Glutamatergic neuron (in vitro differentiated cells): ENCODE measurements at places on chromosomes 2 and 18. TPM values are rescaled to one million over a fixed set of nuclear protein-coding genes. Genes with fewer than 3 reads are reported as not detected.
A peak's percentile ranks its signal among the peaks of the same experiment; 100 is the strongest.

GRCh38 chr18:24086082-24086481, 52.8 kb upstream of the CABYR start:
- H3K36me3 ChIP-seq: no peaks in the 10 kb centered on the region
- no peaks in the 10 kb centered on the region for H3K27me3 ChIP-seq
- DNase-seq: no peak
- H3K4me3 ChIP-seq: no peak overlapping the region

DNA sequence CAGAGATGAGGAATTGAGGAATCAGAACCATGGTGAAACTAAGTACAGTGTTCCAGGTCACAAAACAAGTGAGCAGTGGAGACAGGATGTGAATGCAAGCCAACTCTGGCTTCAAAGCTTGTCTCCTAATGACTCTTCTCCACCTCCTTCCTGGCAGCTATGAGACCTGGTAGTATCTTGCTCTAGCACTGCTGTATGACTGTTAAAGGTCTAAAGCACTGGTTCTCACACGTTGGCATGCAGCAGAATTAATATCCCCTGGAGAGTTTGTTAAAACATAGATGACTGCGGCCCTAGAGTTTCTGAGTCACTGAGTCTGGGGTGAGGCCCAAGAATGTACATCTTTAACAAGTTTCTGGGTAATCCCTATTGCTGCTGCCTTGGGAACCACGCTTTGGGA, 63.3 kb downstream of the SUCLG1 start:
- DNase-seq: no peak
- H3K4me1 ChIP-seq: no peaks in the 10 kb centered on the region
- H3K4me3 ChIP-seq: no peak overlapping the region

GRCh38 chr18:985212-985661, 80.6 kb downstream of the ADCYAP1 start:
- H3K36me3 ChIP-seq: no peaks in the 10 kb centered on the region
- DNase-seq: peak; percentile 57
- peaks cover 5% of the 10 kb centered on the region for H3K27me3 ChIP-seq
- no peak overlapping the region for H3K27ac ChIP-seq
- H3K4me1 ChIP-seq: peaks cover 12% of the 10 kb centered on the region
- H3K4me3 ChIP-seq: no peak overlapping the region

DNA sequence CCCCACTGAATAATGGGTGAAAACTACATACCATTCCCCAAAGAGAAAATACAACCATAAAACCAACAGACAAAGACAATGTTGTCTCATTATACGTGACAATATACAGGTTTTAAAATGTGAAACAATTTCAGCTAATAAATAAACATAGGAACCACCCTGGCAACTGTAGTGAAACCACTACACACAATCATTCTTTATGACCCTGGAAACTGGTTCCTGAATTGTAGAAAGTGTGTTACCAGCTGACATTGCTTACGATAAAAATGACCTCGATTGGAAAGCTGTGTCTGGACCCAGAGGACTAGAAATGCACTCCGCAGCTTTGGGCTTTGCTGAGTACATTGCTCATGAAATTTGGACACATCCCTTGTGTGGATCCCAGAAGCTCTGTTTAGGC, 73.9 kb upstream of the LPIN2 start:
- H3K4me1 ChIP-seq: peaks cover 2% of the 10 kb centered on the region
- H3K27ac ChIP-seq: no peak overlapping the region
- H3K27me3 ChIP-seq: no peaks in the 10 kb centered on the region
- DNase-seq: no peak

GRCh38 chr18:25814841-25815458, 275.5 kb downstream of the SS18 start:
- peaks cover 25% of the 10 kb centered on the region for H3K4me1 ChIP-seq
- H3K4me3 ChIP-seq: peak overlapping the region; percentile 8
- DNase-seq: no peak
- no peaks in the 10 kb centered on the region for H3K36me3 ChIP-seq

The THUMPD2 gene
- 6.0 TPM for total RNA-seq

DNA sequence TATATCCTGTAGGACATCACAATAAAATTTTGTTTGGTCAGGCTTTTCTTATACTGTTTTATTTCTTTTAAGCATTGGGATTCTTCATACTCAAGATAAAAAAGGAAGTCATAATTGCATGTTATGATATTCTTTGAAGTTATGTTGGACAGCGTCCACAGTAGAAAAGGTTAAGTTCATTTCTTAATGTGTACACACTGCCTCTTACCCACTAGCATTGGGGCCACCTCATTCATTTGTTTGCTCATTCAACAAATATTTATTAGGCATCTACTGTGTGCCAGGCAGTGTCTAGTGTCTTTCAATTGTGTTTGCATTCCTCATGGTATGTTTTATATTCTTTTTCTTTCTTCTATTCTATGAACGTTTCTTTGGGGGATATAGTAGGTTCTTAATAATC, 70.2 kb downstream of the PTPRM start:
- H3K36me3 ChIP-seq: no peaks in the 10 kb centered on the region
- H3K4me3 ChIP-seq: no peak overlapping the region
- DNase-seq: no peak
- no peaks in the 10 kb centered on the region for H3K27me3 ChIP-seq
- no peaks in the 10 kb centered on the region for H3K4me1 ChIP-seq
- no peak overlapping the region for H3K27ac ChIP-seq

GRCh38 chr2:156470975-156471583, 34.9 kb downstream of the GPD2 start:
- no peaks in the 10 kb centered on the region for H3K36me3 ChIP-seq
- H3K4me1 ChIP-seq: peaks cover 10% of the 10 kb centered on the region
- DNase-seq: no peak
- H3K27ac ChIP-seq: no peak overlapping the region

DNA sequence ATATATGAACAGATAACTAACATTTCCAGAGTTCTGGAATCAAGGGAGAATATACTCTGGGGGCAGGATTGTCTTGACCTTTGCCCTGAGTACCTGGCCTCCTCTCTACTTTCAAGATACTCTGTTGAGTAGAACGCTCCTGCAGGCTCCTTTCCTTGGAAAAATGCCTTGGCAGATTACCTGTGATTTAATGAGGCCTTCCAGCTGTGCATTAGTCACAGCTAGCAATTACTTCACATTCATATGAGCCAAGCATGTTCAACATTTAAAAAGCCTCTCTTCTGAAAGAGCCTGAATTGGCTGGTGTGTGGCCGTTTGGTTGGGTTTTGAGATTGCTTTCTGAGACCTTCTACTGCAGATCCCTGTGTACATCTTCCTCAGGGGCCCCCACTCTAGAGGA, 142.2 kb downstream of the PLCL1 start:
- no peak overlapping the region for H3K27ac ChIP-seq
- H3K4me3 ChIP-seq: no peak overlapping the region

- no peak overlapping the region for H3K4me3 ChIP-seq
- H3K36me3 ChIP-seq: no peaks in the 10 kb centered on the region
- no peaks in the 10 kb centered on the region for H3K27me3 ChIP-seq
- peaks cover 10% of the 10 kb centered on the region for H3K4me1 ChIP-seq
These were observed 458.3 kb upstream of the SLC14A2 start for GRCh38 chr18:45156946-45157345.

- peak overlapping the region; percentile 96 for H3K4me3 ChIP-seq
- no peak for DNase-seq
- peaks cover 3% of the 10 kb centered on the region for H3K36me3 ChIP-seq
- H3K4me1 ChIP-seq: peaks cover 8% of the 10 kb centered on the region
These were observed 659 bp upstream of the COX5B start for GRCh38 chr2:97645112-97645694.

The DUSP11 gene
- total RNA-seq: 20.8 TPM
